ENCODE measurements at places on chromosomes 1 and 21.
A peak's percentile ranks its signal among the peaks of the same experiment; 100 is the strongest.

DNA sequence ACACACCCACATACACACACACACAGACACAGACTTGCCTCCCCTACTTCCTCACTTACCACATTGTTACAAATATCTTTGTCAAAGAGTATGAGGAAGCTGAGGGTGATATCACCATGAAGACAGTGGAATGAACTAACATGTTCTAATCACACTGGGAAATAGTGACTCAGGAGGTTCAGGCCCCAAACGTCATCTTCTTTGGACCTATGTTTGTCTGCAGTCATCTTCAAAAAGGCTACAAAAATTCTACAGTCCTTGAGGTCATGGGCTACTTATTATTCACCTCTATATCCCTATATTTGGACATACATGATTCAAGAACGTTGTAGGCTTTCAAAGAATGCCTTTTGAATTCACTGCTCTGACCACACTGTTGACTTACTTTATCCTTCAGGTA is 2.1 kb upstream of the LCE2C start:
- DNase-seq = no peak

GRCh38 chr1:41249319-41249718 is 7.2 kb upstream of the SCMH1 start:
- DNase-seq = no peak

- no peak for DNase-seq
Observed at GRCh38 chr1:244094880-244095528, 43.9 kb downstream of the ZBTB18 start.

DNA sequence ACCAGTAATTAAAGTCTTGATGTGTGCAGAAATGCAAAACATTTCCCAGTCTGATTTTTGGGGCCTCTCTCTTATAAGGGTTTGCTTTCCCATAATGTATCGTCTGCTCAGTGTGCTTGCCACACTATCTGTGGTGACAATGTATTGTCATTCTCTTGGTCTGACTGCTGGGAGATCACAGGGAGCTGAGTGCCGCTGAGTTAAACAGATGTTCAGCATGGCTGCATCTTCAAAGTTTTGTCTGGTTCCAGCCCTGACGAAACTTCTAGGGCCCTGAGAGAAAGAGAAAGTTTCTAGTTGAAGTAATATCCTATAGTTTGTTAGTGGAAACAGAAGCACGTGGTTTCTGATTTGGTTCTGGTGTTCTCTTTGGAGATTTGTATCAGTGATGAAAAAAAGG is 42.6 kb downstream of the DNM3 start:
- DNase-seq = no peak

DNA sequence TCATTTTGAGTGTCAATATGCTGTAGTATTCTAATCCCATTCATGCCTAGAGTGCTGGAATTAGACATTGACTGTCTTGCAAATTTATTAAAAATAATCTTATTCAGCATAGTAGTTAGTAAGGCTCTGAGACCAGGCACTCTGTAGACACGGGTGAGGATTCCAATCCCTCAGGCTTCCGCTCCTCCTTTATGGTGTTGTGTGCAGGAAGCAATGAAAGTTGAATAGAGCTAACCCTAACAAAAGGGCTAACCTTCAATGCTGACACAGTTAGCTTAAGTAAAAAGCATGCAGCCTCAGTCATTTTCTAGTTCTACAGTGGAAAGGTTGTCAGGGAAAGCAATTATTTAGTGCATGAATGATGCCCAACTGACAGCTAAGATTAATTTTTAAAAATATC is 199.6 kb upstream of the SGIP1 start:
- no peak for DNase-seq

DNA sequence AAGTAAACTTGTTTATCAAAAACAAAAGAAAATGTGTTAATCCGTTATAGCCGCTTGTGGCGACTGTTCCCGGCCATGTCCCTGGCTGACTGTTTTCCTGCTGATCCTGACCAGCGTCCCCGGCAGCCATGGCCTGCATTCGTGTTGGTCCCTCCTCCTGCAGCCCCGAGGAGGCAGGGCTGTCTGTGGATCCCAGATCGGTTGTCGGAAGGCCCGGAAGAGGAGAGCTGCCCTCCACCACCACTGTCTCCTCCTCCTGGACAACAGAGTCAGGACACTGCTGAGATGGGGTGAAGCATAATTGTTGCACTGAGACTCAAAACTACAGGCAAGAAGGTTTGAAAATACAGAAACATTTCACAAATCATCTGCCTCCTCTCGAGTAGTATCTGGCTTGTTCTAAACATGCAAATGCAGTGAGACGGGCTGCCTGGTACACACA is 3.6 kb upstream of the MXRA8 start:
- DNase-seq = no peak

- no peak for DNase-seq
Observed at GRCh38 chr1:39427912-39428311, 63.5 kb upstream of the BMP8A start.

GRCh38 chr21:26965040-26965906 is 1.6 kb downstream of the ADAMTS5 start:
- no peak for DNase-seq

DNA sequence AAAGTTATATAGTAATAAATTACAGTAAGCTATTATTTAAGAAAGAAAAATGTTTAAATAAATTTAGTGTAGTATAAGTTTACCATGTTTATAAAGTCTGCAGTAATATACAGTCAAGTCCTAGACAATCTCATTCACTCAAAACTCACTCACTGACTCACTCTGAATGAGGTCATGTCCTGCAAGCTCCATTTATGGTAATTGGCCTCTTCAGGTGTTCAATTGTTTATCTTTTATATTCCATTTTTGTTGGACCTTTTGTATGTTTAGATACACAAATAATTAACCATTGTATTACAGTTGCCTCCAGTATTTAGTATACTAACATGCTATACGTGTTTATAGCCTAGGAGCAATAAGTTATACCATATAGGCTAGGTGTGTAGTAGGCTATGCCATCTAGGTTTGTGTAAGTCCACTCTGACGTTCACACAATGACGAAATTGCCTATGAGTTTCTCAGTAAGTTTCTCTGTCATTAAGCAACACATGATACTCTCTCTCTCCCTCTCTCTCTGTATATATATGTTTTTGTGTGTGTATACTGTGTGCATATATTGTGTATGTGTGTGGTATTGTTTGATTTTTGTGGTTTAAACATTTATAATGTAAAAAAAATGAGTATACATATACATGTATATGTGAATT is 161.2 kb downstream of the NCAM2 start:
- DNase-seq = no peak

DNA sequence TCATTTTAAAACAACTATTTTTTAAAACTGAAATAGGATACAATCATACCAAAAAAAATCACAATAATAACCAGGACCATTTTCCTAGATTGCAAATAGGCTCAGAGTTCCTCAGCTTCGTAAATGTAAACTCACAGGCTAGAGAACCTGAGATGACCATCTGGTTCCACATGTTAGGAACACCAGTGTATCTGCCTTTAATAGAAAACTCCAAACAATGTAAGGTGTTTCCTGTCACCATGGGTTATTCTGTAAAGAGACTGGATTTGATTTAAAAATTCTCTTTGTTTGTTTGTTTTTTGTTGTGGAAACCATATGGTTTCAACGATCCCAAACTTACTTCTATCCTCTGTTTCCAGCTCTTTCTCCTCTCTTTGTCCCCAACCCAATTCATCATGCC is 197.5 kb downstream of the ZZZ3 start:
- DNase-seq = no peak

DNA sequence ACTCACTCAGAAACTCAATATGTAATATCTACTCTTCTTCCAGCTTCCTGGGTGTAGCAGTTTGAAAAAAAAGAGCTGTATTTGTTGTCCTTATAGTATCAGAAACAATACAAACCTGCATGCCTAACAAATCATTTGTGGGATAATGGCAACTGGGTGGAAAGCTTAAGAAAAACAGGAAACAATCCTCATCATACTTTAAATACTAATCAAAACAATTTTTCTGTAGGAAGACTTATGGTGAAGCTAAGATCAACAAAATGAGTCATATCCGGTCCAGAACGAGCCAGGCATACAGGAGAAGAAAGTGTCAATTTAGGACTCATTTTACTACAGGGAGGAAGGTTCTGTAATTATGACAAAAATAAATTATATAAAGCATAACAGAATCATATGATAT is 181.8 kb upstream of the ADGRL4 start:
- no peak for DNase-seq

DNA sequence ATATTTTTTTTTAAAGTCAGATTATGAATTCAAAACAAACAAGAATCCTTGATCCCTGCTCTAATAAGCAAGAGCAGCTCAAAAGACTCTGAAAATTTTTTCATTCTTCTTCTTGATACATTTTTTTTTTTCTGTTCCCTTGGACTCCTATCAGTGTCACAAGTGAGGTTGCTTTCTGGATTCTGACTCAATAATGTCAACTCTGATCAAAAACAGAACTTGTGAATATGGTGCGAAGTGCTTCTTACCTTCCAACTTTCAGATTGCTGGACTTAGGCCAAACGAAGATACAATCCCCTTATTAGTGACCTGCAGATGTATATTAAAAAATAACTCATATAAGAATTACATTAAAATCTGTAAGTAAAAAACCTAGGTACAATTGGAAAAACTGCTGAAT is 136.1 kb downstream of the GPATCH2 start:
- DNase-seq = no peak

DNA sequence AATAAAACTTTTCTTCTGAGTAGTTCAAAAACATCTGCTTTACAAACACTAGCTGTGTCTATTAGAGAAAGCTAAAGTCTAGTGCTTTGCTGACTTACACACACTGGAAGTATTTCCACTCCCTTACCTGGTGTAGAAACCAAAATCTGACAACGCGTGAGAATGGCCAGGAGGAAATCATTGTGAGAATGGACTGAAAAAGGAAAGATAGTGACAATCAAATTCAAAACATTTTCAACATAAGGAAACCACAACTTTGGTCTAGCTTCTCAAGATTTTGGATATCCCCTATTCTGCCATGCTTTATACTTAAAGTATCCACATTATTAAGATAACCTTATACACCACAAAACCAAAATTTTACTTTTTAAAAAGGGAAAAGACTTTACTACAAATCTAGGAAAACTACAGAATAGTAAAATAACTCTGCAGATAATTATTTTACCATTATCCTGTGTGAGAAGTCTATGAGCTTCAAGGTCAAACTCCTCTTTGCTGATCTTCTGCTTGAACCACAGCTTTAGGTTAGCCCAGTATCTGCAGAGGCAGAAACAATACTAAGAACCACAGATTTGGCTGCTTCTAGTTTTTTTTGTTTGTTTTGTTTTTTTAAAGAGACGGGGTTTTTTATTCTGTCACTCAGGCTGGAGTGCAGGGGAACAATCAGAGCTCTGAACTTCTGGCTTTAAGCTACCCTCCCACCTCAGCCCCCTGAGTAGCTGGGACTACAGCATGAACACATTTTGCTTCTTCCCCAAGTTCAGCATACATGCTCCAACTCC is 6.6 kb downstream of the TADA1 start:
- DNase-seq = no peak

DNA sequence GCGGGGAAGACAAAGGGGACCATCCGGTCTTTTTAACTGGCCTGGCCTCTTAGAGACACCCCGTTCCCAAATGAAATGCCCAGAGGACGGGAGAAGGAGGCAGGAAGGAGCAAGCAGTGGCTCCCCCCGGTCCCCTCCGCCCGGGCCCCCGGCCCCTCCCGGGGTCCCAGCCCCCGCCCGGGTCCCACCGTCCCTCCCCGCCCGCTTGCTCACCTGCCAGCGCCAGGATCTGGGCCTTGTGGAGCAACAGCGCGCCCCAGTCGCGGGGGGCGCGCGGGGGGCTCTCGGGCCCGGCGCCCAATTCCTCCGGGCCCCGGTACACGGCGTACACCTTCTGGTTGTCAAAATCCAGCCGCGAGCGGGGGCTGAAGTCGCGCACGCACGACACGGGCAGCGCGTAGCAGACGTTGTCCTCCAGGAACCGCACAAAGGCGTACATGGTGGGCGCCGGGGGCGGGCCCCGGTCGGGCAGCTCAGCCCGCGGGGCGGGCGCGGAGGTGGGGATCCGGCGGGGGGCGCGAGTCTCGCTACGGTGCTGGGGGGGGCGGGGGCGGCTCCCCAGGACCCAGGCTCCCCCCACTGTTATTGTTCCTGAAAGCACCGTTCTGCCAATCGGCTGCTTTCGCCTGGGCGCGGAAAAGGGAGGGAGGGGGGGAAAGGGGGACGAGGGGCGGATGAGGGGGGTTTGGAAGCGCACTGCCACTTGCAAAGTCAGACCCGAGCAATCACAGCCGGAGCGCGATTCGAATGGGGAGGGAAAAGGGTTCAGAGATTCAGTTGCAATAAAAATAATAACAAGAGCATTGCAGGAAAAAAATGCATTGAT is at the start of gene BEND5:
Gene BEND5 (minus strand): TSS at position 499 of the 826 bp plus-strand sequence. CDS start 60 bp downstream, at position 439.
- DNase-seq = peak; percentile 40

GRCh38 chr1:55867304-55867843 is 652.2 kb upstream of the USP24 start:
- no peak for DNase-seq

- no peak for DNase-seq
Observed at GRCh38 chr1:80170811-80171485, 1164.4 kb upstream of the ADGRL4 start.

GRCh38 chr1:202807926-202808757 is at the start of gene KDM5B:
Gene KDM5B (minus strand): TSS chr1:202808421. CDS start chr1:202808305, 116 bp downstream.
- DNase-seq = peak; percentile 75

- no peak for DNase-seq
Observed at GRCh38 chr1:18351735-18352134, 129.0 kb upstream of the KLHDC7A start.

DNA sequence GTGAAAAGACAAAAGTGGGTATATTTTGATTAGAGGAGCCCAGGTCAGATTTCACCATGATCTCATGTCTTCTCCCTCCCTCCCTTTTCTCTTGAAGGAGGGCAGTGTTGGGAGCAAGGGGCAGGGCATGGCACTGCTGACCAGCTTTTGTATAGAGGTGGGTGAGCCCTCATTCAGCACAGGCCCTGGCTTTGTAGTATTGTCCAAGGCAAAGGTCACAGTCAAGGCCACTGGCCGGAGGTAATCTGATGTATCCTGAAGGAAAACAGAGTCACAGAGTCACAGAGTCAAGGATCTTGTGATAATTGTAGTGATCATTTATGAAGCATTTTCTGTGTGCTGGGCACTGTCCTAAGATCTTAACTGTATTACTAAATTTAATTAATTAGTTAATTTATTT is 11.9 kb downstream of the ITGA10 start:
- no peak for DNase-seq

GRCh38 chr1:96520579-96520947 is 201.0 kb upstream of the PTBP2 start:
- no peak for DNase-seq

- DNase-seq = no peak
Observed at GRCh38 chr1:215581896-215582295, 14.8 kb downstream of the KCTD3 start.

GRCh38 chr1:230827081-230827681 is 41.1 kb downstream of the C1orf198 start:
- DNase-seq = no peak

DNA sequence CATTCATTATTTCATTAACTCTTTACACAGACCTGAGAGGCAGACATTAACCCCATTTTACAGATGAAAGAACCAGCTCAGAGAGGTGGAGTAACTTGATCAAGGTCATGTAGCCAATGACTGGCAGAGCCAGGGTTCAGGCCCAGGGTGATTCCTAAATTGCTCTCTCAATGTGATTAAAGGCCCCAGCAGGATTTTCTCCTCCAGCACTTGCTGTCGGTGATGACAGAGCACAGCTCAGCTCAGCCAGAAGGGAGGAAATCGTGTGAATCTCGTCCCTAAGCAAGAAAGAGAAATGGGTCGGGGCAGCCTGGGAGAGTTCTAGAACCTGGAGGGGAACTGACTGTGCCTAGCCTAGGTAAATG is 19.5 kb upstream of the RNF19B start:
- no peak for DNase-seq
